ENCODE measurements at places on chromosomes 13 and 19.
A peak's percentile ranks its signal among the peaks of the same experiment; 100 is the strongest.

GRCh38 chr13:36175621-36176020 lies 38.7 kb downstream of the SOHLH2 start:
- no peak for DNase-seq

- DNase-seq, result no peak
Observed at GRCh38 chr13:93397619-93398018, 171.0 kb downstream of the GPC6 start.

GRCh38 chr19:36151144-36152018 lies 866 bp downstream of the COX7A1 start:
- no peak for DNase-seq

DNA sequence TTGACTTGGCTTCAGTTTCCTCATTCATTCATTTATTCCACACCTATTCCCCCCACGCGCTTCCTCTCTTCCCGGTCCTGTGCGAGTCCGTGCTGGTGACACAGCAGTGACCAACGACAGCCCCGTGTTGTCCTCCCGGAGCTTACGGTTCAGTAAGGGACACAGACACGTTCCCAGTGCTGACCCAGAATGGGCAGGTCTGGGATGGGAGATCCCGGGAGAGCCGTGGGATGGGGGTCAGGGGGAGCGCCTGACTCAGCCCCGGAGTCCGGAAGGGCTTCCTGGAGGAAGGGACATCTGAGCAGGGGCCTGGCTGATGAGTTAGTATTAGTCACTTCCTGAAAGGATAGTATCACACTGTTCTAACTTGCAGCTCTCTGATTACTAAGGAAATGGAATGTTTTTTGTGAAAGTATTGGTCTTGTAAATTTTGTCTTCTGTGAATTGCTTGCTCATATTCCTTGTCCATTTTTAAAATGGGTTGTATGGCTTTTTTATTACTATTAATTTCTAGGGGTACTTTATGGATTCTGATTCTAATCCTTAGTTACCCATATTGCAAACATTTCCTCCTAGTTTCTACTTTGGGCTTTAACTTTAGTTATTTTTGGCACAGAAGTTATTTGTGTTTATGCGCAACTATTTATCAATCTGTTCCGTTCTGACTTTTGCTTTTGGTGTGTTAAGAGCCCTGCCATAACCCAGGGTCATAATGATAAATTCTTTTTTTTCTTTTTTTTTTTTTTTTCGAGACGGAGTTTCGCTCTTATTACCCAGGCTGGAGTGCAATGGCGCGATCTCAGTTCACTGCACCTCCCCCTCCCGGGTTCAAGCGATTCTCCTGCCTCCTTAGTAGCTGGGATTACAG lies 708 bp upstream of the ERCC1 start:
- DNase-seq, result peak; percentile 42

DNA sequence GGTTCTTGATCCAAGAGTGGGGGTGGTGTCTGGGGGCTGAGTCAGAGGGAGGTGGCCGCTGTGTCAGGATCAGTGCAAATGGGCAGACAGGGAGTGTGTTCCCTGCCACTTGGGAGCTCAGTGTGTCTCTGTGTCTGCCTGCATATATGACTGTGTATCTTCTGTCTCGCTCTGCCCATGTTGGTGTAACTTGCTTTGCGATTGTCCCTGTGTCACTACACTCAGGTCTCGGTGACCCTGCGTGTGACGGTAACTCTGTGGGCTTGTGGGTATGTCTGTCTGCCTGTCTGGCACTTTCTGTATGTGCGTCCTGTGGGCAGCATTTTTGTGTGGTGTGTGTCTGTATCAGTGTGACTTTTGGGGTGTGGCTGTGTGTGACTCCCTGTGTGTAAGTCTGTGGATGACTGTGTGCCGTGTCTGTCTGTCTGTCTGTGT lies 8.2 kb upstream of the ERFL start:
- no peak for DNase-seq

DNA sequence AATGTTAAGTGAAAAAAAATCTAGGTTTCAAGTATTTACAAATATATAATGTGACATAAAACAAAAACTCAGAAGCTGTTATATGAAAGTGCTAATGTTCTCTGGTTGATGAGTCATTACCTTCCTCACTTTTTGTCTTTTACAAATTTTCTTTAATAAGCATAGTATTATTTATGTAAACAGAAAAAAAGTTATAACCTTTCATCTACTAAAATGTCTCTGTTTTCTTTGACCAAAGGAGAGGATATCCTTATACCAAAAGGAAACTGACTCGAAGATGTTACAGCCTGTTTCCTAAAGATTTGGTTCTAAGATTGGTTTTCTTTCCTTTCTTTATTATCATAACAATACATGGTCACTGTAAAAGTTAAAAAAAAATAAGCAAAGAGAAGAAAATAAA lies 38.0 kb downstream of the RCBTB2 start:
- DNase-seq, result no peak

- DNase-seq, result no peak
Observed at GRCh38 chr13:111533900-111534683, 213.7 kb downstream of the TEX29 start.

DNA sequence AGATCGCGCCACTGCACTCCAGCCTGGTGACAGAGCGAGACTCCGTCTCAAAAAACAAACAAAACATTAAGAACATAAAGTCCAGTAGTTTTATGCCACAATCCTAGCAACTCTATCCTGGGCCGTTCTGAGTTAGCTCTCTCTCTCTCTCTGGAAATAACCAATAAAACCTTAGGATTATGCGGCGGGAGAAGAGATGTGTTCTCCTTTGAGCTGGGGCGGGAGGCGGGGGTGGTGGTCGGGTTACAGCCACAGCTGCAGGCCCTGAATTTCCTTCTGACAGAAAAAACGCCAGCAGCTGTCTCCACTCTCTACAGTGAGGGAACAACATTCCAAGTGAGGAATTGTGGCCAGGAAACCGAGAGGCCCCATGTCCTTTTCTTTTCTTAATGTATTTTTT lies 9.1 kb upstream of the PNMA8A start:
- peak; percentile 23 for DNase-seq

GRCh38 chr13:38951525-38952313 lies 38.9 kb downstream of the STOML3 start:
- no peak for DNase-seq

GRCh38 chr19:18899624-18900560 lies 3.9 kb upstream of the CERS1 start:
- DNase-seq, result no peak

- DNase-seq, result no peak
Observed at GRCh38 chr13:35843272-35843671, 287.9 kb downstream of the DCLK1 start.

DNA sequence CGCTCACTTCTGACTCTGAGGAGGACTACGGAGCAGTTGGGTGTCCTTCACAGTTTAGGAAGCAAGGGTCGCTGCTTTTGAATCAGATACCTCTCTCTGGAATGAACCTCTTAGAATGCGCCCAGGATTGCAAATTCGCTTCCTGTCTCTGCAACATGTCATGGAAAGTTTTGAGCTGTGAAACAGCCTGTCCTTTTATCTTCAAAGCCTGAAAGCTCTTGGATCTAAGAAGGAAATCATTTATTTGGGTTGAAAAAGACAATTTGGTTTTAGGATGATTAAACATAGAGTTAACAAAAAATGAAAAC lies 134.1 kb downstream of the KATNAL1 start:
- DNase-seq, result no peak

GRCh38 chr13:50636007-50636704 lies 207.3 kb downstream of the DLEU7 start:
- DNase-seq, result no peak
